A549 treated with GW870086 at 1 μM for 4 hours (cell line): ENCODE measurements at places on chromosomes 16 and 17. TPM values are rescaled to one million over a fixed set of nuclear protein-coding genes. Genes with fewer than 3 reads are reported as not detected.

Gene FOXN1
- 0.03 TPM in 2 of 5 replicates, not detected in the others for total RNA-seq

Gene GFOD2
- total RNA-seq, result 16.0 to 18.1 TPM (median 16.9 TPM) in 5 replicates

Gene ADAD2
- not detected in 5 replicates for total RNA-seq

Gene RPAIN
- 31.4 to 42.7 TPM (median 33.0 TPM) in 5 replicates for total RNA-seq

Gene TPPP3
- 8.6 to 14.2 TPM (median 12.1 TPM) in 5 replicates for total RNA-seq
